ENCODE measurements at places on chromosomes 7 and 10. TPM values are rescaled to one million over a fixed set of nuclear protein-coding genes. Genes with fewer than 3 reads are reported as not detected.

The NKX2-3 gene
- total RNA-seq: not detected

The PNLIPRP1 gene
- total RNA-seq: not detected

The SPDYE1 gene
- total RNA-seq: 0.13 TPM

The TRA2A gene
- total RNA-seq: 109 TPM

The PHKG1 gene
- 1.7 TPM for total RNA-seq

The MCM10 gene
- total RNA-seq: 30.4 TPM

The PRKCQ gene
- total RNA-seq: 66.1 TPM

The MMP21 gene
- not detected for total RNA-seq

The ABCB4 gene
- not detected for total RNA-seq

The LAMB4 gene
- not detected for total RNA-seq

The STARD3NL gene
- total RNA-seq: 15.9 TPM

The CYP26A1 gene
- not detected for total RNA-seq

The PTPRN2 gene
- 2.3 TPM for total RNA-seq

The CPA2 gene
- total RNA-seq: not detected

The SLC16A9 gene
- total RNA-seq: 0.10 TPM

The AUTS2 gene
- 3.3 TPM for total RNA-seq

The SEMA3C gene
- total RNA-seq: not detected

The TWIST1 gene
- 0.14 TPM for total RNA-seq

The LIPF gene
- total RNA-seq: not detected

The SLC13A4 gene
- not detected for total RNA-seq

The PGAM2 gene
- 0.25 TPM for total RNA-seq

The SFRP5 gene
- not detected for total RNA-seq

The ZNF277 gene
- 29.2 TPM for total RNA-seq

The INMT gene
- total RNA-seq: 0.99 TPM

The RHBDD2 gene
- total RNA-seq: 25.5 TPM

The HOGA1 gene
- total RNA-seq: not detected

The RTKN2 gene
- total RNA-seq: 8.2 TPM

The VSTM2A gene
- total RNA-seq: not detected

The TMEM184A gene
- not detected for total RNA-seq
